ENCODE measurements at places on chromosomes 7 and 10. TPM values are rescaled to one million over a fixed set of nuclear protein-coding genes. Genes with fewer than 3 reads are reported as not detected.

DNA sequence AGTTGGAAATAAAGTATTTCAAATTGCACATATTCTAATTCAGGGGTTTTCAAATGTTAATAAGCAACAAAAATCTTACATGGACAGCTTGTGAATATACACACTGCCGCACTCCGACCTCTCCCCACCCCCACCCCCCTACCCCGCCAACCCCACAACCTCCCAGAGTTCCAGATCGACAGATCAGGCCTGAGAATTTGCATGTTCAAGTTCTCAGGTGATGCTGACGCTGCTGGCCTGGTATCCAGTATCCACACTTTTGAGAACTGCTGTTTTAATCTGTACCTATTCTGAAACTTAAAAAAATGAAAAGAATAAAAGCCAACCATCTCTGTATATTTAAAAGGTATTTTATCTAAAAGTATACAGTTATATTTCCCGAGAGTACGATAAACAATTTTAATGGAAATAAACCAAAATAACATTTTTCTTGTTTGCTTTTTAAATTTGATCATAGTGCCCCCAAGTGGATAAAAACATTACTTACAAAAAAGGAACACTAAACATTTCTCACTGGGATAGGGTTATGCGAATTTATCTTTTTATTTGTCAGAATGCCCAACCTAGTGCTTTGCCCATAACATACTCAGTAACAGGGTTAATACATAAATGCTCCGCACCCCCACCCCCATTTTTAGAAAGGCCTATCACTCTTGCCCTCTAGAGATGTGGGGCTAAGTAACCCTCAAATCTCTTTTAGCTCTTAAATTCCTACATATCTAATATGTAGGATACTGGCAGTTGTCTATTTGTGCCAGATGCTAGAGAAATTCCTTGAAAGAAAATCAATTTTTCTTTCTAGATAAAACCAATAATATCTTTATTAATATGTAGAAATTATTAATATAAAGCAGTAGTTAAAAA, 166.3 kb downstream of the RNF133 start:
- peak; percentile 20 for DNase-seq

The EDRF1 gene
- total RNA-seq: 23.2 TPM

The EEPD1 gene
- total RNA-seq: 3.6 TPM

- peak; percentile 91 for DNase-seq
These were observed 161.1 kb upstream of the RHEB start for GRCh38 chr7:151680810-151681209.

The FZD8 gene
- total RNA-seq: 8.9 TPM

Data from renal cortical epithelial cell (primary cell).